ENCODE measurements at places on chromosomes 1 and 21.

- DNase-seq = no peak
Measured at GRCh38 chr1:93666613-93667384, 14.8 kb downstream of the BCAR3 start.

GRCh38 chr21:42580793-42581321 is 67.2 kb downstream of the SLC37A1 start:
- no peak for DNase-seq

- DNase-seq = no peak
Measured at GRCh38 chr21:46218906-46219590, 9.5 kb downstream of the LSS start.

DNA sequence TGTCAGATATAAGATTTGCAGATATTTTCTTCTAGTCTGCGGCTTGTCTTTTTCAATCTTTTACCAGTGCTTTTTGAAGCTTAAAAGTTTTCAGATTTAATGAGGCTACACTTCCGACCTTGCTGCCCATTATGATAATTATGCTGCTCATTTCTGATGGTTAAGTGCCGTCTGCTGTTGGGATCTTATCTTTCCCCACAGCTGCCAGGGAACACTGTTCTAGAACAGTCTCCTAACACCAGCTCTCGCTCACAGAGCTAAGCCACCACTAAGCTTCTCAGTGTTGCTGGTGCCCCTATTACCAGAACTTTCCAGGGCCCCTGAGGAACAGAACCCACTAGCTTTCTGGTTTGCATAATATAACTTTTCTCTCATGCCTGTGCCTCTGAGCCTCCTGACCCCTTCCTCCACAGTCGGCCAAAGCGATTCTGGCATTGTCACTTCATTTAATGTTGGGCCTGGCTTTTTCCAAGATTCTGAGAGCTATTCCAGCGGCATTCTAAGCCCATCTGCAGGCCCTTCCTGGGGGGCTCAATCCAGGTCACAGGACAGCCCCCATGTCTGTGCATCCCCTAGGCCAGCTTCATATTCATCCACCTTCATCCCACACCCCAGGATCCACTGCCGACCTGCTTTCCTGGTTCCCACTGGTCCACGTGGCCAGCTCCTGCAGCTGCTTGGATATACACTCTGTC is 237.0 kb downstream of the PTPRU start:
- no peak for DNase-seq

DNA sequence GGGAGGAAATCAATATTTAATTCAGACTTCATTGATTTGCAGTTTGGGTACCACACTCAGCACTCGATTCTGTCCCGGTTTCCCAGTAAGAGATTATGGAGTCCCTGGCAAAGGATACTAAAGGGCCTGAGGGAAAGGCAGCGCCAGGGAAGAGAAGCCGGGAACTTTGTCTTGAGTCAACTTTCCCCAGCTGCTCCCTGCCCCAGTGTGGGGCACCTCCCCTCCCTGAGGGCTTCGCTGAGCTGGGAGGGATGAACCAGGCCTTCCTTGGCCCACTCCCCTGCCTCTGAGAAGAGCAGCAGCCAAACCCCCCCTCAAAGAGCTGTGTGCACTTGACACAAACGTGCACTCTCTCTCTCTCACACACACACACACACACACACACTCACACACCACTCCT is 32.6 kb downstream of the OPTC start:
- DNase-seq = no peak

GRCh38 chr1:100075773-100076172 is 57.0 kb downstream of the SASS6 start:
- no peak for DNase-seq

- DNase-seq = no peak
Measured at GRCh38 chr1:192601567-192601966, 26.0 kb downstream of the RGS1 start.

DNA sequence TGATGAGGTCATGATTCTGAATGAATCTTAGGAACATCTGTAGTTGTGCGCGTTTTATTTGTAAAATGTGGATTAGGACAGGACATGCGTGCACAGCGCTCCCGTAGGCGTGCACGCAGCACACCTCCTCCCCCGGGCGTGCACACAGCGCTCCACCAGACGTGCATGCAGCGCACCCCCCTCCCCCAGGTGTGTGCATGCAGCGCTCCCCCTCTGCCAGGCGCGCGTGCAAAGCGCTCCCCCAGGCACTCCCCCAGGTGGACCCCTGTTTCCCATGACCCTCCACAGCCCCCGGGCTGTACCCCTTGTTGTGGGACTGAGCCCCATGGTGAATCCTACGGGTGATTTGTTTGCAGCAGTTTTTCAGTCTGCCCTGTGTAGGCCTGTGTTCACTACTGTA is 61.6 kb downstream of the S100B start:
- DNase-seq = no peak

DNA sequence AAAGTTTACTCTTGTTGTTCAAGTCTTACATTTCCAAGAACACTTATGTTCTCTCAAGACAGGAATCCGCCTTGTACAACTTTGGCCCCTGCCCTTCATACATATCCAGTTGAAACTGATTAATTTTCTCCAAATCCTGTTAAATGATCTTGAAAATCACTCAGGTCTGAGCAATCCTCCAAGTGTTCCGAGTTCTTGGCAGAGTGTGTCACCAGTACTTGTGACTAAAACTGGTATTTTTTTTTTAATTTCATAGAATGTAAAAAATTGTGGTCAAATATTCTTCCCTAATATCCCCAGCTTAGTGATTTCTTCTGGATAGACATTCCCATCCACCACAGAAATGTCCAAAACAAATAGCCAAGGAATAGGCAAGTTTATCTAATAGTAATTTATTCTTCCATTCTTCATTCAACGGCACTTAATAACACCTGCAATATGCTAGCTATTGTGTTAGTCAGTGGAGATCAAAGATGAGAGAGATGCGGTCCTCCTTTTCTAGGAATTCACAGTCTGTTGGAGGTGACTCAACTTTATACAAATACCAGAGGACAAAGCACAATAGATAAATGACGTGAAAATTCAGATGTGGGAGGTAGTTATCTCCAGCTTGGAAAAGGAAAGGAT is 71.4 kb downstream of the DIRAS3 start:
- DNase-seq = peak; percentile 96

DNA sequence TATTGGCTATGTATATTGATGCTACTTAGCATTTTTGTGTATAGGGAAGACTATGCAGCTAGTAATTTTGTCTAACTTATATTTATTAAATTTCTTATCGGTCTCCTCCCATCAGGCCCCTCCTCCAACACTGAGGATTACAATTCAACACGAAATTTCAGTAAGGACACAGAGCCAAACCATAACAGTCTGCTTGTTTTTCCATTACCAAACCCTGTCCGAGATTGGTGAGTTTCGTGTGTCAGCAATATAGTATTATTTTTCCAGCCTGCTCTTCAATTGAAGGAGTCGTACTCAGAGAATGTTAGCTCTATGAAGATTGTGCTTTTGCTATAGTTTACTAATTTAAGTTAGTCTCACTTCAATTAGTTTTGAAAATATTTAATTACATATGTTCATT is 1495.3 kb downstream of the MRPL39 start:
- no peak for DNase-seq

DNA sequence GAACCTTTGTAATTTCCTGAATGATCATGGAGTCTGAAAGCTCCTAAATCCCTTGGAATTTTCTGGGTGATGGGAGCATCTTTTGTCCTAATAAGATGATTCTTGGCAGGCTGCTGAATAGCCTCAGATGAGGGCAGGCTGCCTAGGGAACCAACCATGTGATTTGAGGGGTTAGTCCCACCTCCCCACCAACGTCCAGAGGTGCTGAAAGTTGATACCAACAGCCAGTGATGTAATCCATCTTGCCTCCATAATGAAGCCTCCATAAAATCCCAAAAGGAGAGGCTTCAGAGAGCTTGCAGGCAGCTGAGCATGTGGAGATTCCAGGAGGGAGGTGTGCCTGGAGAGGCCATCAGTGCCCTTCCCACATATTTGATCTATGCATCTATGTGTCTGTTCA is 43.7 kb downstream of the GTF2B start:
- DNase-seq = no peak

DNA sequence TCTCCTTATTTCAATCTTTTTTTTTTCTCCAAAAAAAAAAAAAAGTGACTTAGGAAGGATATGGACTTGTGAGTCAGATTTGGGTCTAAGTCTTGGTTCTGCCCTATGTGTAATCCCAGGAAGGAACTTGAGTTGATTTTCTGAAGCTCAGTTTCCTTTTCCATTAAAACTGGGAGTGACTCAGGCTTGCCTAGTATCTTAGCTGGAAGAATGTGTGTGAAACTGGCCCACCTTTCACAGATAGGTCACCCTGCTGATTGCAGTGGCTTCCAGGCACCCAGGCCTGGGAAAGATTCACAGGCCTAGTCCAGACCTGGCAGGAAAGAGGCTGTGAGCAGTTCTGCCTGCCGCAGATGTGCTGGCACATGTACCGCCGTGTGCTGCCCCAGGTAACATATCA is 218.3 kb upstream of the HOOK1 start:
- no peak for DNase-seq

- DNase-seq = peak; percentile 16
Measured at GRCh38 chr1:77412069-77412819, 130.4 kb downstream of the AK5 start.

GRCh38 chr1:54108156-54108555 is 44.6 kb downstream of the CDCP2 start:
- no peak for DNase-seq

- no peak for DNase-seq
Measured at GRCh38 chr1:195604287-195604686, 1004.0 kb downstream of the KCNT2 start.

- DNase-seq = no peak
Measured at GRCh38 chr1:57058652-57059501, 93.1 kb upstream of the C8B start.

DNA sequence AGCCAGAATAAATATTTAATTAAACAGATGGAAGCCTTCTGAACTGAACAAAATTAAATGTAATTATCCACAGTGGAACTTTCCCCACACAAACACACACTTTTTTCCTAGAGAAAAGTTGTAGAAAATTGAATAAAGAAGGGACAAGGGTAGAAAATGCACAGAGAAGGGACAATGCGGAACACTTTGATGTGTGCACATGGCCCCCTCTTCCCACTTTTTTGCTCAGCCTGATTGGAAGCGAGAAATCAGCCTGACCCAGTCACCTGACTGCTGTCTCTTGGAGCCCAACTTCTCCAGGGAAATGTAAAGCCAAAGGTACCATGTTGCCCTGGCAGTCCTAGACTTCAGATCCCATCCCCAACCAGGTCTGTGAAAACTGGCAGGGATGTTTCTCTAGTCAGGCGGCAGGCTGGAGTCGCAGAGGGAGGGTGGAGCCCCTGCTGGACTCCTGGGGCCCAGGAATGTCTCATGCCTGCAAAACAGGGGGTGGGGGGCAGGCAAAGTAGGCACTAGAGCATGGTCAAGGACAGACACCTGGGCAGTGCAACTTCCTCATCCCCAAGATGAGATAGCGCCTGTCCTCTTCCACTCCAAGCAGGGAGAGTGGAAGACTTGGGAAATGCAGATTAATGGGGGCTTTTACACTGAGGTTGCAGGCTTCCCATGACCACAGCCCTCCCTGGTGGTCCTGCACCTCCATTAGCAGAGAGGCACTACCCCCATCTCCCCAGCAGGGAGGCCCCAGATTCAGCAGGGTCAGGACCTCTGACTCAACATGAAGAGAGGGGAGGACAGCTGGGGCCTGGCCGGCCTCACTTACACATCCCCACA is 2.8 kb downstream of the CERS2 start:
- DNase-seq = no peak

DNA sequence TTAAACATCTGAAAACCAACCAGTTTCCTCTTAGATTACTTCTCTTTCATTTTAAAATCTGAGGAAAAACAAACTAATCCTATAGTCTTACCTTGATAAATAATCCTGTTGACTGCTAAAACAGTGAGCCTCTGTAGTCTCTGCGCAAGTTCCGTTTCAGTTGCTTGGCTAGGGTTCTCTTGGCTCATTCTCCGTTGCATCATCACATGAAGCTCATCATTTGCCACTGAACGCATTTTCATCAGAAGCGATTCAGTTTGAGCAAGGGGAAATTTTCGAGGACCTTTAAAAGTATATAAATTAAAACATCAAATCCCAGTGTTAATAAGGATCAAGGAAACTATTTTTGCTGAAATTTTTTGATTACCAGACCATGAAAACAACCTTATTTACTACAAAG is 96.7 kb upstream of the GNG4 start:
- DNase-seq = no peak

GRCh38 chr1:226846786-226847185 is 23.6 kb upstream of the PSEN2 start:
- DNase-seq = no peak

- DNase-seq = no peak
Measured at GRCh38 chr1:117653732-117654492, 48.1 kb downstream of the TENT5C start.

- peak; percentile 46 for DNase-seq
Measured at GRCh38 chr1:15153842-15154479, 414 bp downstream of the TMEM51 start.

- DNase-seq = no peak
Measured at GRCh38 chr1:47679301-47679791, 241.5 kb downstream of the FOXD2 start.

GRCh38 chr1:212167098-212167497 is 118.1 kb upstream of the PPP2R5A start:
- no peak for DNase-seq

DNA sequence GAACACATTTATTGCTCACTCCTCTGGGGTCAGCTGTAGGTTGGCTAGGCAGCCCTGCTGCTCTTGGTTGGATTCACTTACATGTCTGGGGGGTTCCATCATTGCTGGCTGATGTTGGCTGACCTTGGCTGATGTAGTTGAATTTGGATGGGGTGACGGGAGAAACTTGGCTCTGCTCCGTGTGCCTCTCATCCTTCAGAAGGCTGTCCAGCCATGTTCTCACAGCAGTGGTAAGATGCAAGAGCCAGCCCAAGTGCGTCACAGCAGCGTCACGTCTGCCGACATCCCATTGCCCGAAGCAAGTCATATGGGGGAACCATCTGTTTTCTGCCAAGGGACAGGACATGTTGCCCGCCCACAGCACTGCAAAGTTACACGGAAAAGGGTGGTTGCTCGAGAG is 613.5 kb downstream of the MATN1 start:
- DNase-seq = no peak

GRCh38 chr1:9848022-9848421 is 24.3 kb upstream of the CLSTN1 start:
- DNase-seq = no peak

- no peak for DNase-seq
Measured at GRCh38 chr21:34282223-34282622, 81.6 kb upstream of the KCNE2 start.

GRCh38 chr1:182629499-182630096 is 25.4 kb upstream of the RGS16 start:
- DNase-seq = no peak

GRCh38 chr1:244211559-244211944 is 160.5 kb downstream of the ZBTB18 start:
- DNase-seq = no peak

GRCh38 chr1:29960156-29960755 is 723.9 kb downstream of the PTPRU start:
- DNase-seq = no peak

- DNase-seq = no peak
Measured at GRCh38 chr1:206572835-206573234, 39.4 kb downstream of the EIF2D start.

- peak; percentile 86 for DNase-seq
Measured at GRCh38 chr1:6259491-6260362, 1.2 kb downstream of the GPR153 start.

GRCh38 chr1:62438163-62438562 is 1.3 kb downstream of the USP1 start:
- DNase-seq = peak; percentile 29
